Left cardiac atrium (tissue), 4 donors: ENCODE measurements at places on chromosomes 7 and 10.
A peak's percentile ranks its signal among the peaks of the same experiment; 100 is the strongest.

DNA sequence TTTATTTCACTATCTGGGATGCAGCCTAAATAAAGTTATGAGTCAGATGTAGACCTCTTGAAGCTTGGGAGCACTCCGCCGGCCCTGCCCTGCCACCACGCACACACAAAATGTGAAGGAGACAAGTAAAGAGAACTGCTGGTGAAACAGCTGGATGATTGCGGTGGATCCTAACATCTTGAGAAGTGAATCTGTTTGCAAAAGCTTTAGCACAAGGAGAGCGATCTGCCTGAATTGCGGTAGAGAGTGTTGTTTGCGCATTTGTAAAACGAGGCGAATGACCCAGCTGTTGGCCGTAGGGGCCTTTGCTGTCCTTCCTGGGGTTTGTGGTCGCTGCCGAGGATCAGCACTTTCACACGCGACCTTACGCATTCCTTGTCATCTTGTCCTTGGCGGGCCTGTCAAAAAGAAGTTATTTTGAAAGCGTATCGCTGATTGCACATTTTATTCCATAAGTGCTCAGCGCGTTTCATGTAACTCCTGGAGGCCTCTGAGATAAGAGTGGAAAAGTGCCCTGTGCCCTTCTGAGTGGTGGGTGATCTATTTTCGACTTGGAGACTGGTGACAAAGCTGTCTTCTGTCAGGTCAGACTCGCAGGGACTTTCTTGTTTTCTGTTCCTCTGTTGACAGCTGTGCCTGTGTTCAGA lies 40.8 kb downstream of the RBM20 start:
- DNase-seq: peak; percentile 34

- no peak for DNase-seq
These were observed 270.4 kb upstream of the KLF14 start for GRCh38 chr7:131004371-131004770.

DNA sequence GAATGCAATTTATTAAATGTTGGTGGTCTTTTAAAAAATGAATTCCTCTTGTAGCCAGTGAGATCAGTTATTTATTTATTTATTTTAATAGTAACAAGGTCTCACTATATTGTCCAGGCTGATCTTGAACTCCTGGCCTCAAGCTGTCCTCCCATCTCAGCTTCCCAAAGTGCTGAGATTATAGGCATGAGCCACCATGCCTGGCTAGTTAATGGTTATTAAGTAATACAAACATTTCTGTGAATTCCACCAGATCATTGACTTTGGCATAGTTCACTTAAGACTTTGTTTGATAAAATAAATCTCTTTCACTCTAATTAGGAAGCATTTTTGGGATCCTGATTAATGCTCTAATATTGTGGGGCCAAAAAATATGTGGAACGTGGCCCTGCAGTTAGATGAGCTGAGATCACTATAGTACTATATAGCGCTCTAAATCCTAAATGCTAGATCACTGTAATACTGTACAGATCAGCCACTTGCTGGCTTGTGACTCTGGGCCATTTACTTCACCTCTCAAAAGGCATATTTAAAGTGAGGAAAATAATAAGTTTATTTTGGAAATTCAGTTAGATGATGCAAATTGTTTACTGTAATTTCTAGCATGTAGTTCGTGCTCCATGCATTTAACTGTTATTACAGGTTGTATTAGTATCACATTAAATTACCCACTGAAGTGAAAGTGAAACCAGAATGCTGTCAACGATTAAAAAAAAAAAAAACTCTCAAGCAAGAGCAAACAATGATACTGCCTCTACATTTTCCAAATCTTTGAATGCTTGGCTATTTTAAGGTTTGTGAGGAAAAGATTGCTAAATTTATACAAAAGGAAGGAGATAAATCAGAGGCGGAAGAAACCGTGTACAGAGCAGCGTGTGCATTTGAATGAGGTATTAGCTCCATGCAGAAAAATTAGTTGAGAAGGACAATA lies 15.9 kb upstream of the FAS start:
- DNase-seq: no peak

GRCh38 chr10:53864846-53865245 lies 936.2 kb downstream of the PCDH15 start:
- no peak for DNase-seq

GRCh38 chr7:39609935-39610263 lies 13.5 kb upstream of the RALA start:
- no peak for DNase-seq

DNA sequence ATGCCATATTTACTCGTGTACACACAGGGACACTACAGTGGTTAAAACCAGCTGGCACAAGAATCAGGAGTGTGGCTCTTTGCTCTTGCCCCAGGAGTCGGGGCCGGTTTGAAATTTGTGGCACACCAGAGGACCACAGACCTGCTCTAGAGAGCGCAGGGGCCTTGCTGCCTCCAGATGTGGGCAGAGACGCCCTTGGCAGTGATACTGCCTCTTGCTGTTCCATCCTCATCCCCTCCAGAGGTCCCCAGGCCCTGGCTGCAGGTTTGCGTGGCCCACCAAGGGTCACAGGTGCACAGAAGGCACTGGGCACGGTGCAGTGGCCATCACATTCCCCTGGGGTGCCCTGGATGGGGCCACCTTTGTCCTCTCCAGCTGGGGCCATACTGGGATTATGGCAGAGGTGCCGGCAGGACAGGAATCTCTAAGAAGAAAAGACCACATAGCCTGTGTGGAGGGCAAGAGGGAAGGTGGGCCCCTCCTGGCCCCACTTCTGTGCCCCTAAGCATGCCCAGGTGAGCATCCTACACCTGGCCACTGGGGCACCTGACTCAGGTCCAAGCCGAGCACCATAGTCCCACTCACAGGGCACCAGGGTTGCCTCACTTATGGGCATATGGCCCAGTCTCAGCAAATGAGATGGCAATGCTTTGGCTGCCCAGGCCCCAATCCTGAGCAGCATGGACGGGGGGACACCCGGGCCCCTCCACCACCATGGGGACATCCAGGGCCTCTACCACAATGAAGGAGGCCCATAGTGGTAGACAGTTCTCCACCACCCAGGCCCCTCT lies 45.6 kb downstream of the FOXL3 start:
- DNase-seq: peak; percentile 12

GRCh38 chr10:77315496-77316129 lies 322.0 kb downstream of the KCNMA1 start:
- no peak for DNase-seq

DNA sequence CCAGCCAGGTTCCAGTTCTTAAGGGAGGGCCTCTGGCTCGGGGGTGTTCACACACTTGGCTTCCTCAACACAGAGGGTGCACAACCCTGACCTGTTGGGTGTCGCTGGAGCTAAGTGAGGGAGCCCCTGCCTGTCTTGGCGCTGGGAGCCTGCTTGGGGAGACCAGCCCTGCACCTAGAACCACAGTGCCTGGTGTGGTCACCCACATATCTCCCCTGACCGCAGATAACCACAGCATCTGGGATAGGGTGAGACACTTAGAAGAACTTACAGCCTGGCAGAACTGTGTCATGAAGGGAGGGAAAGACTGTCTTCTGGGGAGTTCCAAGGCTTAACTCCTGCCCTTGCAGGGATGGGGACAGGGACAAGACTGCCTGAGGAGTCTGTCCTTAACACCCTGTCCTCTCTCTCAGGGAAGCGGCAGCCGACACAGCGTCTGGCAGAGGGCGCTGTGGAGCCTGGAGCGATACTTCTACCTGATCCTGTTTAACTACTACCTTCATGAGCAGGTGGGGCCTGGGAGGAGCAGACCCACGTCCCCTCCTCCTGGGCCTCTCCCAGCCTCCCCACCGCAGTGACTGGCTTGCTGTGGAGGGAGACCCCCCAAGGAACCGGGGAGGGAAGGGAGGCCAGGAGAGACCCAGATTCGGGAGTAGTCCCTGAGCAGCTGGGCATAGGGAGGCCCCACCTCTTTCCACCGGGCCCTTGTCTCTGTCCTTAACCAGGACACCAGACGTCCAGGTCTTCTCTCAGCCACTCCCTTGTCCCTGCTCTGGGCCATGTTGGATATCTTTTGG lies 59.0 kb downstream of the PALD1 start:
- no peak for DNase-seq

- no peak for DNase-seq
These were observed 2.2 kb upstream of the GET4 start for GRCh38 chr7:874031-874749.

DNA sequence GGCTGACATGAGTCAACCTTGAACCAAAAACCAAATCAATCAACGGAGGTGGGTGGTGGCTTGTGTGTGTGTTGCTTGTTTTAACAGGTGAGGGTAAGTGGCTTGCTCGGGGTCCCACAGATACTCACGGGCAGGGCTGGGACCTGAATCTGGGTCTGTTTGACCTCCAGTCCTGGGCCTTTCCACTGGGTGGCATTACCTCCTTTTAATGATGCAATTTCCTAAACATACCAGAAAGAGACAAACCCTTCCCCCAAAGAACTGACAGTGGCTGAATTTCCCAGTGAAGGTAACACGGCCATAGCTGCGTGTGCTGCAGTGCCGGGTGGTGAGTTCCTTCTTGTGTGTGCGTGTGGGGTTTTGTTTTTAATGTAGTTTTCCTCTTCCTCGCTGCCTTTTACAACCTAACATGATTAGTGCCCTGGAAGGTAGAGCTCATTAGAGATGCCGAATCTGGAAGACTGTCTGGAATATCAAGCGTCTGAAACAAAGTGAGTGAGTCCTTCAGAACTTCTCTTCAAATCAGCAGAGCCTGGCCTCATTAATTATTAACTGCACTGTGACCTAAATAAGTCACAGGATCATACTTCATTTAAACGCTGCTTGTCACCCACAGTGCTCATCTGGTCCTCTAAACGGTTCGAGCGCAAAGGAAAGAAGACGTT lies 166.1 kb upstream of the TCERG1L start:
- no peak for DNase-seq

DNA sequence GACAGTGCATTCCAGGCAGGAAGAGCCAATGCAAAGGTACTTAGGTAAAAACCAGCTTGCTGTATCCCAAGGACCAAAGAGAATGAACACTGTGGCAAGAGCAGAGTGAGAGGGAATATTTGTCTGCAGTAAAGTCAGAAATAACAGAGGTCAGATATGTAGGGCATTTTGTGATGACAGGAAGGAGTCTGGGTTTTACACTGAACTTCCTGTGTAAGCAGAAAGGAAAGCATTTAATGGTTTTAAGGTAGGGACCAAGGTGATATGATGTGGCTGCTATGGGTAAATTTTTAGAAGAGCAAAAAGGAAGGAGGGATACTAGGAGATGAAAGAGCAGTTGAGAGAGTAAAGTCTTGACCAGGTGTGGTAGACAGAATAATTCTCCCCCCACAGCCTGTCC lies 10.1 kb downstream of the ABCB1 start:
- no peak for DNase-seq

DNA sequence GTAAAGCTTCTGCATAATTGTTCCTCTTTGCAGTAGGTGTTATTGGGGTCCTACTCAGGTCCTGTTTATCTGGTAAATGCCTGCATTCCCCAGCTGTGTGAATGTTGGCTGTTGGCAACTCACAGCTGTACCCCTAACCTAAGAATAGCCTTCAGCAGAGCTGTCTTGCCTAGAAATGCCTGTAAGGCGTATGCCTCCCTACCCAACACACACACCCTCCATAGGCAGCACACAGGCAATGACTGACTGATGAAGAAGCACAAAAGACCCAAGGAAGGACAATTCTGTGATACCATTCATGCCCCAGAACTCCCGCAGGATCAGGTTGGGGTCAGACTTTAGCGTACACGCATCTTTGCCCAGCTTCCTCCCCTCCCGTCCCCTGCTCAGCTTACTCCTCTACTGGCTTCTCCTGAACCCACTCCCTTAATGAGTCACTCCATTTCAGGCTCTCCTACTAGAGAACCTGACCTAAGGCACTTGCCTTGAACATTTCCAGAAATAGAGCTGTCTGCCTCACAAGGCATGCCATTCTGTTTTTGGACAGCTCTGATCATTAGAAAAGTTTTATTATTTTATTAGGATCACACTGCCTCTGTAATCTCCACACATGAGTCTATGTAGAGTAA lies 99.2 kb upstream of the PIK3CG start:
- DNase-seq: no peak

DNA sequence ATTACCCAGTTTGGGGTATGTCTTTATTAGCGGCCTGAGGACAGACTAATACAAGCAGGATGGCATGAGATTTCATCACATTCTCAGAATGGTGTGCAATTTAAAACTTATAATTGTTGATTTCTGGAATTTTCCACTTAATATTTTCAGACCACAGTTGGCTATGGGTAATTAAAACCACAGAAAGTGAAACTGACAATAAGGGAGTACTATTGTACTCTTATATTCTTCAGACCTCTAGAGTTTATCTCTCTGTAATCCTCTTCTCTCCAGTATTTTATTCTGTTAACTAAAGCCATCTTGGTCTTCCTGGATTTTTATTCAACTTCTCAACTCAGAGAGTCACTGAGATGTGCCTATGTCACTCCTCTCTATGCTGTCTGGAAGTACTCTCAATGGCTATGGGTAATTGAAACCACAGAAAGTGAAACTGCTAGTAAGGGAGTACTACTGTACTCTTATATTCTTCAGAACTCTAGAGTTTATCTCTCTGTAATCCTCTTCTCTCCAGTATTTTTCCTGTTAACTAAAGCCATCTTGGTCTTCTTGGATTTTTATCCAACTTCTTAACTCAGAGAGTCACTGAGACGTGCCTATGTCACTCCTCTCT lies 118.3 kb downstream of the PPP1R17 start:
- DNase-seq: no peak

GRCh38 chr7:10473569-10473968 lies 500.1 kb upstream of the PHF14 start:
- DNase-seq: no peak

DNA sequence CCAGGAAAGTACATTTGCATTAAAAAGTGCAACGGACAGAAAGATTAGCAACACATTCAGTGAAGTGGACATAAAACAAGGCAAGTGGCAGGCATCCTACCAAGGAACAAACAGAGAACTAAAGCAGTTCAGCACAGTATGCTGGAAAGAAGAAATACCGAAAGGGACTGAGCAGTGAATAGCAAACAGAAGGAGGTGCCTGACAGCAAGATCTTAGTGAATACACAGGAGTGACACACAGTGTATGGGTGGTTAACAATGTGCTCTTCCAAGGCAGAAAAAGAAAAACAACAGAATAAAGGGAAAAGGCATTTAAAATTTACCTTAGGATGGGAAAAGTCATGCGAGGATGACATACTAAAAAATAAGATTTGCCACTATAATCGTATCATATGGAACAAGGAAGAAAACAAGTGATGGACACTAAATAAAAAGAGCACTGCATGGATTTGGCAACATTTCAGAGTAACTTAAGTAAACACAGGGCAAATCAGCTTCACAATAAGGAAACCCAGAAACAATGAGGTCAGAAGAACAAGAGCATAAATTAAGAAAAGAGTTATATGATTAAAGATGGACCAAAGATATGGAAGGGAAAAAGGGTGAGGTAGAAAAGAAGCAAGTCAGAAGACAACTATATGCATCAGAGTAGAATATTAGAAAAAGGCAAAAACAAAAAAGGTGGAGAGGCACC lies 29.5 kb downstream of the MEST start:
- DNase-seq: no peak
